Neural progenitor cell (in vitro differentiated cells): ENCODE measurements at places on chromosomes 4 and X. TPM values are rescaled to one million over a fixed set of nuclear protein-coding genes. Genes with fewer than 3 reads are reported as not detected.
A peak's percentile ranks its signal among the peaks of the same experiment; 100 is the strongest.

FDCSP gene
- not detected in 2 replicates for total RNA-seq

DNA sequence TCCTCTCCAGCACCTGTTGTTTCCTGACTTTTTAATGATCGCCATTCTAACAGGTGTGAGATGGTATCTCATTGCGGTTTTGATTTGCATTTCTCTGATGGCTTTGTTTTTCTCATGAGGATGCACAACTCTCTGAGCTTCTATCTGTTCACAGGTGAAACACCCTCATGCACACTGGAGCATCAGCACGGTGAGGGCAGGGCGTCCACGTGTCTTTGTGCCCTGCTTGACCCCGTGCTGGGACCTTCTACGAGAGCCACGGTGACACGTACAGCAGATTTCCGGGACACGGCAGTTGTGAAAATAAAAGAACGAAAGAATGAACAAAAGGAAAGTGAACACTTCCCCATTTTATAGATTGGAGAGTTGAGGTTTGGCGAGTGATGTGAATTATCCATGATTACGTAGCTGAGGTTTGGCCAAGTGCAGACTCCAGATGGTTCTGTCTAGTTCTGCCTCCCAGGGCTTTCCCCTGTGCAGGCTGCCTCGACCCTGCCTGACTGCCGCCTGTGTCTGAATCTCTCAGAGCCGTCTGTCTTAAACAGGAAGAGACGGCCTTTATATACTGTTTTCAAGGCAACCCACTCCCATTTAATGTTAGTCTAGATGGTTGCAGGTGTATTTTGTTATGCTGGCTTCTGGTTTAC lies 67.8 kb upstream of the SORBS2 start:
- peaks cover 23% of the 10 kb centered on the region for H3K4me1 ChIP-seq
- DNase-seq = no peak
- no peak overlapping the region for H3K27ac ChIP-seq

- H3K36me3 ChIP-seq = no peaks in the 10 kb centered on the region
- H3K27me3 ChIP-seq = peaks cover 100% of the 10 kb centered on the region
- no peaks in the 10 kb centered on the region for H3K4me1 ChIP-seq
- H3K27ac ChIP-seq = no peak overlapping the region
- H3K4me3 ChIP-seq = no peak overlapping the region
These were observed 11.1 kb downstream of the ACSL1 start for GRCh38 chr4:184814686-184815045.

MAP7D3 gene
- 17.0 and 27.1 TPM in 2 replicates for total RNA-seq

- H3K4me1 ChIP-seq = peaks cover 14% of the 10 kb centered on the region
- no peak for DNase-seq
- no peaks in the 10 kb centered on the region for H3K36me3 ChIP-seq
- H3K27me3 ChIP-seq = no peaks in the 10 kb centered on the region
- no peak overlapping the region for H3K4me3 ChIP-seq
These were observed 30.9 kb downstream of the BMP2K start for GRCh38 chr4:78806943-78807460.

GRCh38 chr4:105541420-105541819 lies 11.0 kb upstream of the ARHGEF38 start:
- H3K27ac ChIP-seq = no peak overlapping the region
- peaks cover 43% of the 10 kb centered on the region for H3K27me3 ChIP-seq
- no peak for DNase-seq
- no peak overlapping the region for H3K4me3 ChIP-seq
- H3K4me1 ChIP-seq = peaks cover 5% of the 10 kb centered on the region

GRCh38 chr4:98641376-98641775 lies 17.0 kb downstream of the TSPAN5 start:
- no peak overlapping the region for H3K27ac ChIP-seq
- no peaks in the 10 kb centered on the region for H3K36me3 ChIP-seq
- H3K4me1 ChIP-seq = peaks cover 15% of the 10 kb centered on the region
- DNase-seq = no peak

DNA sequence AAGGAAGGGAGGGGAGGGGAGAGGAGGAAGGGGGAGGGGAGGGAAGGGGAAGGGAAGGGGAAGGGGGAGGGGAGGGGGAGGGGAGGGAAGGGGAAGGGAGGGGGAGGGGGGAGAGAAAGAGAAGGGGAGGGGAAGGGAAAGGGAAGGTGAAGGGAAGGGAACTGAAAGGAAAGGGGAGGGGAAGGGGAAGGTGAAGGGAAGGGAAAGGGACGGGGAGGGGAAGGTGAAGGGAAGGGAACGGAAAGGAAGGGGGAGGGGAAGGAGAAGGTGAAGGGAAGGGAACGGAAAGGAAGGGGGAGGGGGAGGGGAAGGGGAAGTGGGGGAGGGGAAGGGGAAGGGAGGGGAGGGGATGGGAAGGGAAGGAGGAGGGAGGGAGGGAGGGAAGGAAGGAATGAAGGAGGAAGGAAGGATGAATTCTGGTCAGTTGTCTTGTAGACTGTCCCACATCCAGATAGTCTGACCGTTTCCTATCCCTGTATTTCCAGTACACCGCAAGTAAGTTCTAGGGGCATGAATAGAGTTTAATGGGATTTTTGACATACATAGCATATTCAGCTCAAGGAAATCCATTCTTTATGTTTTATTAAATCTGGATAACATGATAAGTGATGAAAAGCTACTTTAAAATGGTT lies 20.4 kb downstream of the HERC5 start:
- H3K36me3 ChIP-seq = no peaks in the 10 kb centered on the region
- no peak overlapping the region for H3K27ac ChIP-seq
- no peak overlapping the region for H3K4me3 ChIP-seq
- no peak for DNase-seq
- no peaks in the 10 kb centered on the region for H3K27me3 ChIP-seq
- H3K4me1 ChIP-seq = no peaks in the 10 kb centered on the region

DNA sequence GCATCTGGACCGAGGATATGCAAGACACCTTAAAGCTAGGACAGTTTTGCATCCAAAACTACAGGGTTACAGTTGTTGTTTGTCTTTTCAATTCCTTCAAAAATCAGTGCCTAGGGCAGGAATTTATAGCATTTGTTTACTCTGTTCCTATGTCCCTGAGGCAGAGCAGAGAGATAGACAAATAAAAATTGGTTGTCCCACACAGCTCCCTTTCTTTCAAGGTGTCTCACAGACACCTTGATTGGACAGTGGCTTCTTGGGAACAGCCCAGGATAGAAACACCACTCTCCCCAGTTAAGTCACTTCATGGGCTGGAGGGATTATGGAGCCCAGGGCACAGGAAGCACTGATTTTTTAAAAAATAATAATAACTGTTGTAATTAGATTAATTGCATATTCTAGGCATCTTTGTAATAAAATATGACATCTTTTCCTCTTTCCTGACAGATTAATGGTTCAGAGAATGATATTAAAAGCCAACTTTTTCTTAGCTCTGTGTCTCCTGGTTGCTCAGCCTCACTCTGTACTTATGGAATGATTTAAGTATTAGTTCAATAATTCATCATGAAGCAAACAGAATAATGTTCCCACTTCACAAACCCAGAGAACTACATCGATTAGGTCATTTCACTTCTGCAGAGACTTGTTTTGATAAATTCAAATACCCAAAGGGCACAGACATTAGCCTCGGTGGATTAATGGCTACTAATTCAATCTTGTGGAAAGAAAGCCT lies 8.2 kb downstream of the MAGEB17 start:
- H3K27me3 ChIP-seq = no peaks in the 10 kb centered on the region
- H3K36me3 ChIP-seq = no peaks in the 10 kb centered on the region
- H3K4me1 ChIP-seq = peaks cover 18% of the 10 kb centered on the region
- H3K4me3 ChIP-seq = no peak overlapping the region
- no peak for DNase-seq

- no peaks in the 10 kb centered on the region for H3K27me3 ChIP-seq
- no peaks in the 10 kb centered on the region for H3K4me1 ChIP-seq
- H3K4me3 ChIP-seq = no peak overlapping the region
- H3K27ac ChIP-seq = no peak overlapping the region
These were observed 513.6 kb upstream of the PITX2 start for GRCh38 chr4:111136438-111136837.

CSAG2 gene
- not detected in 2 replicates for total RNA-seq

LANCL3 gene
- 0.02 and 0.28 TPM in 2 replicates for total RNA-seq

GRCh38 chrX:143095816-143096215 lies 70.1 kb downstream of the SPANXN4 start:
- no peaks in the 10 kb centered on the region for H3K27me3 ChIP-seq
- DNase-seq = no peak
- no peaks in the 10 kb centered on the region for H3K4me1 ChIP-seq
- no peaks in the 10 kb centered on the region for H3K36me3 ChIP-seq

BCAP31 gene
- total RNA-seq = 52.5 and 68.7 TPM in 2 replicates

DNA sequence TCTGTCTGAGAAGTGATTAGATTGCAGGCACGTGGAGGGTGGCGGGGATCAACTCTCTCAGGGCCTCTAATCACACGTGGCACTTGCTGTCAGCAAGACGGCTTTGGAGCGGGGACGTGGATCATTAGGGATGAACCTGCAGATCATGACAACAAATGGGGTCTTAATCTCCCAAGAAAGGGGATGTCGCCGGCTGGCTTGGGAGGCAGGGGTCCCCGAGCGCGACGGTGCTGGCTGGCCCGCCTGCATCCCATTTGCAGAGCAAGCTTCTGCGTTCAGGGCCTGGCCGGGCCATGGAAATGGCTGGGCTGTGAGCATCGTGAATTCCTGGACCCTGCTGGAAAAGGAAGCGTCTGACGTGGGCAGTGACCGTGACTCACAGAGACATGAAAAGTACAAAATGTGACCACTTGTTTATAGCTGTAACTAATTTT lies 85.1 kb upstream of the SHOX start:
- no peak overlapping the region for H3K4me3 ChIP-seq
- H3K4me1 ChIP-seq = peaks cover 6% of the 10 kb centered on the region
- H3K36me3 ChIP-seq = no peaks in the 10 kb centered on the region
- DNase-seq = peak; percentile 63
- H3K27me3 ChIP-seq = no peaks in the 10 kb centered on the region
- H3K27ac ChIP-seq = no peak overlapping the region

TCEAL7 gene
- 30.8 and 34.3 TPM in 2 replicates for total RNA-seq
